ENCODE measurements at places on chromosomes 5 and 9. TPM values are rescaled to one million over a fixed set of nuclear protein-coding genes. Genes with fewer than 3 reads are reported as not detected.

DNA sequence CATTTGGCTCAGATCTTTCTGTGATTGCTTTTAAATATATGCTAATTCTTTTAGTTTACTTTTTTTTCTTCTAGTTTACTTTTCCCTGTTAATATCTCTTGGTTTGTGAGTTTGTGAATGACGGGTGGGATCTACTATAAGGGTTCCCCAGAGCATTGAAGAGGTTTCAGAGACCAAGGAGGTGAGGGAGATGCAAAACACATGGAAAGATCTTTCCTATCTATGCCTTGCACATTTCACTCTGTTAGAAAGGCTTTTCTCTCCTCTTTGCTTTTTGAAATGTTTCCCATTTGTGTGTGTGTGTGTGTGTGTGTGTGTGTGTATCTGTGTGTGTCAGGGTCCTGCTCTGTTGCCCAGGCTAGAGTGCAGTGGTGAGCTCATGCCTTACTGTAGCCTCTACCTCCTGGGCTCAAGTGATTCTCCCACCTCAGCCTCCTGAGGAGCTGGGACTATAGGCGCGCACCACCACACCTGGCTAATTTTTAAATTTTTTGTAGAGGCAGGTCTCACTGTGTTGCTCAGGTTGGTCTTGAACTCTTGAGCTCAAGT lies 50.7 kb downstream of the CNTLN start:
- no peaks in the 10 kb centered on the region for H3K27me3 ChIP-seq
- H3K27ac ChIP-seq: no peak overlapping the region
- no peaks in the 10 kb centered on the region for H3K4me1 ChIP-seq
- DNase-seq: no peak
- H3K4me3 ChIP-seq: no peak overlapping the region
- H3K36me3 ChIP-seq: no peaks in the 10 kb centered on the region

- H3K36me3 ChIP-seq: no peaks in the 10 kb centered on the region
- peaks cover 2% of the 10 kb centered on the region for H3K4me1 ChIP-seq
- no peak overlapping the region for H3K4me3 ChIP-seq
- DNase-seq: no peak
These were observed 10.8 kb upstream of the NIPAL4 start for GRCh38 chr5:157449011-157449723.

GRCh38 chr5:168125445-168126199 lies 165.8 kb upstream of the WWC1 start:
- H3K27ac ChIP-seq: no peak overlapping the region
- no peaks in the 10 kb centered on the region for H3K36me3 ChIP-seq
- H3K27me3 ChIP-seq: peaks cover 42% of the 10 kb centered on the region
- H3K4me3 ChIP-seq: no peak overlapping the region
- H3K4me1 ChIP-seq: no peaks in the 10 kb centered on the region

GRCh38 chr5:116465411-116465810 lies 109.2 kb downstream of the SEMA6A start:
- H3K27me3 ChIP-seq: no peaks in the 10 kb centered on the region
- DNase-seq: no peak
- no peaks in the 10 kb centered on the region for H3K4me1 ChIP-seq

The ENC1 gene
- total RNA-seq: 30.0 TPM

The SYNPO gene
- total RNA-seq: 8.2 TPM

The LCN9 gene
- total RNA-seq: not detected

Data from HCT116 (cell line).